Kidney (tissue), 22 donors: ENCODE measurements at places on chromosomes 11 and 22. TPM values are rescaled to one million over a fixed set of nuclear protein-coding genes. Genes with fewer than 3 reads are reported as not detected.

DNA sequence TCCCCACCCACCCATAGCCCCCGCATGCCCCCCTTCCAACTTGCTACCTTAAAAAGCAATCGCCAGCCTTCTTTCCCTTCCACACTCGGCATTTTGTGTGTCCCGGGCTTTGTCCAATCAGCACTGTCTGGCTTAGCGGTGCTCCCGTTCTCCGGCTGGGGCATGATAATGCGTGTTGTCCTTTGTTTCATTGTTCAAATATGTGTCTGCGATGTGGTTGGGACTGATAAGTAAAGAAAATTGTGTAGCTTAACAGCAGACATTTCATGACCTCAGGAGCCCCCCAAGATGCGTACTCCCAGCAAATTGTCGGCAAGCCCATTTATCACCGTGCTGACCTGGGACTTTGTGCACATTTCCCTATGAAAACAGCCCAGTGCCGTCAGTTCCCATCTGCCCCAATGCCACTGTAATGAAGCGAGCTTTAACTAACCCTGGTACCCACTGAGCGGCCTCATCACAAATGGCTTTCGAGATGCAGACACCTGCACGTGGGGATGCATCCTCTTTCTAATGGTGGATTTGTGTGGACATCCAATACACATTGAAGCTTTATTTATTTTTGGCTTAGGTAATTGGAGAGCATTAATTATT is 167.0 kb upstream of the E2F8 start:
- no peak for DNase-seq

GRCh38 chr22:17705546-17705945 is 67.0 kb downstream of the BCL2L13 start:
- no peak for DNase-seq

The TESMIN gene
- 8.7 TPM for total RNA-seq

The ISX gene
- not detected for total RNA-seq
